ENCODE measurements at places on chromosomes 1 and 21.

DNA sequence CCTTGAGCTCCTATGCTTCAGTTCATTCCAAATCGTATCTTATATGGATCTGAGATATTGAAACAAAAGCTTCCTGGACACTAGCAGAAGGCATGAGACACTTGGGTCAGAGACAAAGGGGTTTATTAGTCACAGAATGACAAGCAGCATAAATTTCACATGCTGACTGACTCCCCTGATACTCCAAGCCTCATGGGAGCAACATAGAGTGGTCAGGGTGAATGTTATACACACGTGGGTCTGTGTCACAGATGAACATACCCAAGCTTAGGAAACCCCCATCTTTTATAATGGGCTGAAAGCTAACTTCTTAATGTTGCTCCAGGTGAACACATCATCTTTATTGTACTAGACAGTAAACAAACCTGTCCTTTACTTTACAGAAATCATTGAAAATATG lies 599.9 kb upstream of the RGS18 start:
- no peak for DNase-seq

GRCh38 chr1:99305626-99306025 lies 41.3 kb downstream of the PLPPR4 start:
- no peak for DNase-seq

DNA sequence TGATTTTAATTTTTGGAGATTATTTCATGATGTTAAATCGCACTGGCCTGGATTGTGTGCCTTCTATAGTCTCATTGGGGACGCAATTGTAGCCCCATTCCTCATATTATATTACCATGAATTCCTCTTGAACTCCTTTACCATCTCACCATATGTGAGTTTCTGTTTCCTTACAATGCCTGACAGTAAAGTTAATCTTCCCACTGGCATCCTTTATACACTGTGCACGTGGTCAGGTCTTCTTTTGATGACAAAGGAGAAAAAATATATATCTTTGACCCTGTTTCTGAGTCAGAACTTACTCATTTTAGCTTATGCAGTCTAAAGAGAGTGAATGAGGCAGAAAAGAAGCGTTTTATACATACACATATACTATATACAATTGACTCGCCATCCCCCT lies 774 bp upstream of the ABL2 start:
- no peak for DNase-seq

DNA sequence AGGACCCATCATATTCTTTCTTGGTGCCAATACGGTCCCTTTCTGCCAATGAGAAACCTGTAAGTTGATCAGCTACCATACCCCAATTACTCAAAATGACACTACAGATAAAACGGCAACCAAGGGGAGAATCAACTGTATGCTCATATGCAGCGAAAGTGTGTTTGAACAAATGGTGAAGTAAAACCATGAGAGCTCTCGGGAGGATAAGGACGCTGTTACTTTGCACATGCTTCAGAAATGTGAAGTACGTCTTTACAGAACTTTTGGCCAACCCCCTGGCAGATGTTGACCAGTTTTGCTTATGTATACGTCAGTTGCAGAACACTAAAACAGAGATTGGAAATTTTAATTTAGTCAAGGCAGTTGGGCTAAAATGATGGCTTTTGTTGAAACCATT lies 79.6 kb downstream of the PROX1 start:
- no peak for DNase-seq

GRCh38 chr1:195520757-195521156 lies 1087.5 kb downstream of the KCNT2 start:
- no peak for DNase-seq

GRCh38 chr1:191520345-191520744 lies 637.9 kb upstream of the RGS18 start:
- DNase-seq: no peak

DNA sequence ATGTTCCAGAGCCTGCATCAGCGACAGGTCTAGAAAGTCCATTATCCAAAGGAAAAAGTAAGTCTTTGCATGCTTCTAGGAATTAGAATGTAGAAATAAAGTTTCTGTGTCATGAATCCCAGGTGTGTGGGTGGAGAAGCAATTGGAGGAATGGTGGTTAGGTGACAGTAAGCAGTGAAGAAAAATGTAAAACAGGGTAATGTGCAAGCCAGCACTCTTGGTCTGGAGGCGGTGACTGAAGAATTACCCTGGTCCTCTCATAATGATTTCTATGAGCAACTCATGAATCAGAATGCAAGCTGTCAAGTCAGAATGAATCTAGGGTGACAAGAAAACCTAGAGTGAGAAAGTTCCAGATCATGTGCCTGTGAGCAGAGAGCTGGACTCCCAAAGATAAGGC lies 33.6 kb downstream of the PLPPR4 start:
- DNase-seq: no peak

GRCh38 chr1:68140536-68140935 lies 90.1 kb upstream of the DIRAS3 start:
- no peak for DNase-seq

GRCh38 chr1:159066108-159066507 lies 10.5 kb downstream of the AIM2 start:
- no peak for DNase-seq

- no peak for DNase-seq
These were observed 550 bp downstream of the ARHGEF16 start for GRCh38 chr1:3454811-3455618.

DNA sequence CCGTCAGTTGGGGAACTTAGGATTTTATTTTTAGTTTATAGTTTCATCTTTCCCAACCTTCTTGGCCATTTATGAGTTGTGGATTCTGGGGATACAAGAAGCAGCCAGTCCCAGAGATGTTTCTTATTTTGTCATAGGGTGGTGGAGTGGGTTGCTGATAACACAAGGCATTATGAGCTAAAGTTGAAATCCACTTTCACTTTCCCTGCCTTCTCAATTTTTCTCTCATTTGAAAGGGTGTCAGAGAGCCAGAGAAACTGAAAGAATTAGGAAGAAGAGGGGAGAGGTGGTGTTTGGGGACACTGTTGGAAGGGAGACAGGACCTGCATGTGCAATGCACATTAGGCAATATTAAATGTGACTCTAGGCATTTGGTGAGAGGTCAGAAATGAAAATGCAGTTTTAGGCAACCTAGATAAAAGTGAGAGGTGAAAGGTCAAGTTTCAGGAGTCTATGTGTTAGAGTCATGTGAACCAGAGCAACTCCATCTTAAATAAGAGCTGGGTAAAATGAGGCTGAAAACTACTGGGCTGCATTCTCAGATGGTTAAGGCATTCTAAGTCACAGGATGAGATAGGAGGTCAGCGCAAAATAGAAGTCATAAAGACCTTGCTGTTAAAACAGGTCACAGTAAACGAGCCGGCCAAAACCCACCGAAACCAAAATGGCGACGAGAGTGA lies 71.1 kb upstream of the F3 start:
- no peak for DNase-seq

DNA sequence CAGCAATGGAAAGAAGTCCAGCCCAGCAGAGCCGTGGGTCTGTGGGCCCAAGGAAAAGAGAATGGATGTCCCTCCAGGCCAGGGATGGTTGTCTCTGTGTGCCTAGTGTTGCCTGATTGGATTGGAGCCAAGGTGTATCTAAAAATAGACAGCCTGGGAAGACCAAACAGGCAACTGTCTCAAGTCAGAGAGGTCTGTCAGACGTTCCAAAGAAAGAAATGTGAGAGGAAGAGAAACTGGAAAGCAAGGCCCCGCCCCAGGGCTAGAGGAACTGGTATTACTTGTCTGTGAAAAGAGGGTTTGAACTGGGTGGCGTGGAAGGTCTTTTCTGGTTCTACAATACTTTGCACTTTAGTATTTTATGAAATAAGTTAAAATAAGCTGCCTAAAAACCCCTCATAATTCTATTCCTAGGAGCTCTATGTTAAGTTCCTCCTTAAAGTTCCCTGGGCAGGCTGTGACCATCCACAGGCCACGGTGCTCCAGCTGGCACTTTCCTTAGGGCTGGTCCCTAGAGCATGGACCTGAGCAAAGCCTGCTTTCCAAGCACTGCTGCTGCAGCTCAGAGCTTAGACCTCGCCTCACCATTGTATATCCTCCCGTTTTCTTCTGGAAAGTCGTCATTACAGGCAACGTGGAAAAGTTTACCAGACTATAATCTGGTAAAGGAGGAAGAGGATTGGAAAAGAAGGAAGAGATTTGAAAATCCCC lies 151.6 kb downstream of the DISC1 start:
- DNase-seq: no peak

GRCh38 chr1:43265431-43265830 lies 4.4 kb upstream of the TMEM125 start:
- DNase-seq: no peak

DNA sequence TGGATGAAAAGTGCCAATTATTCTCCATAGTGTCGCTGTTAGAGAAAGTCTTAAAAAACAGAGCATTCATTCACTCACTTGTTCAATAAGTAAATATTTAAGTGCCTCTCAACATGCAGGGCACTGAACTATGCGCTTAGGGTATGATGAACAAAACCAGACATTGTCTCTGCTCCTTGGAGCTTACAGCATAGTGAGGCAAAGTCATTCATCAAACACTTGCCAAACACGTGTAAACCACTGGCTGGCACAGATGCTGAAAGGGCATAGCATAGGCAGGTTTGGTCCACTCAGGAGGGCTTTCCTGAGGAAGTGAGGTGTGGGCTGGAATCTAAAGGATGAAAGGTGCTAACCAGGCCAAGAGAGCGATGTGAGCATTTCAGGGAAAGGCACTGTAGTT lies 27.6 kb upstream of the RD3 start:
- no peak for DNase-seq
